ENCODE measurements at places on chromosomes 3 and 15. TPM values are rescaled to one million over a fixed set of nuclear protein-coding genes. Genes with fewer than 3 reads are reported as not detected.

Gene CPN2
- polyA plus RNA-seq: not detected

Gene TM4SF4
- 0.08 TPM for polyA plus RNA-seq

Gene STOML1
- polyA plus RNA-seq: 4.7 TPM

Gene OR5K2
- not detected for polyA plus RNA-seq

Gene CTXN2
- not detected for polyA plus RNA-seq

Gene ZCWPW2
- polyA plus RNA-seq: 0.41 TPM

Gene ZNF662
- polyA plus RNA-seq: not detected

Gene GOLGA8R
- 2.9 TPM for polyA plus RNA-seq

Gene ZDHHC23
- polyA plus RNA-seq: 0.05 TPM

Gene CTNNB1
- 54.3 TPM for polyA plus RNA-seq

Gene ROBO2
- polyA plus RNA-seq: not detected

Gene CCR8
- not detected for polyA plus RNA-seq

Gene ALDH1L1
- not detected for polyA plus RNA-seq

Gene NXPE3
- polyA plus RNA-seq: 35.8 TPM

Gene SLC28A2
- not detected for polyA plus RNA-seq

Gene GRAMD2A
- not detected for polyA plus RNA-seq

Gene FANCD2OS
- polyA plus RNA-seq: not detected

Gene DPPA4
- polyA plus RNA-seq: not detected

Gene CILP
- polyA plus RNA-seq: 0.06 TPM

Gene SERPINI2
- polyA plus RNA-seq: not detected

Gene ZNF660
- not detected for polyA plus RNA-seq

Gene ZNF654
- 3.0 TPM for polyA plus RNA-seq

Gene GOLGA6B
- not detected for polyA plus RNA-seq

Gene IL5RA
- polyA plus RNA-seq: not detected

Gene SOX14
- polyA plus RNA-seq: not detected

Gene KIF15
- 0.16 TPM for polyA plus RNA-seq

Gene OR5AC2
- polyA plus RNA-seq: not detected

Gene GXYLT2
- polyA plus RNA-seq: not detected

Gene COL6A5
- polyA plus RNA-seq: not detected

Gene ZKSCAN7
- 0.48 TPM for polyA plus RNA-seq

Gene SYNPR
- polyA plus RNA-seq: not detected

Gene GOLGA8T
- not detected for polyA plus RNA-seq
